ENCODE measurements at places on chromosomes 12 and 14.
A peak's percentile ranks its signal among the peaks of the same experiment; 100 is the strongest.

GRCh38 chr12:55724226-55724939, 4.2 kb downstream of the RDH5 start:
- DNase-seq = peak; percentile 76

- DNase-seq = no peak
Measured at GRCh38 chr12:56198836-56199235, 9.6 kb upstream of the SMARCC2 start.

DNA sequence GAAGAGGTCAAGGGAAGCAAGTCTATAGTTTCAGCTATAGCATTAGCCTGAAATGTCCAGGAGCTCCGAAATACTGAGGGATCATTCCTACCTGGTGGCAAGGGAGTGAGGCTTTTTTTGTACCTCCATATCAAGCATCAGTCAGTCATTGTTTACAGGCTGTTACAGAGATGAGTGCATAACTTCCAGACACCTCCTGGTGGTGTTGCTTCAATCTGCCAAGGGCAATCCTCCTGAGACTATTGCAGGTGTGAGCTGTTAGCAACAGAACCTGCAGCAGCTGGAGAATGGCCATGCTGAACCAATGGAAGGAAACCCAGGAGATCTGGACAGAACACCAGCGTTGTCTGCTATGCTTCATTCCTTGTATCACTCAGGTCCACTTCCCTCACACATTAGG, 80.0 kb upstream of the SLC8A3 start:
- DNase-seq = no peak

- DNase-seq = no peak
Measured at GRCh38 chr12:121628536-121628935, 2.2 kb downstream of the ORAI1 start.

DNA sequence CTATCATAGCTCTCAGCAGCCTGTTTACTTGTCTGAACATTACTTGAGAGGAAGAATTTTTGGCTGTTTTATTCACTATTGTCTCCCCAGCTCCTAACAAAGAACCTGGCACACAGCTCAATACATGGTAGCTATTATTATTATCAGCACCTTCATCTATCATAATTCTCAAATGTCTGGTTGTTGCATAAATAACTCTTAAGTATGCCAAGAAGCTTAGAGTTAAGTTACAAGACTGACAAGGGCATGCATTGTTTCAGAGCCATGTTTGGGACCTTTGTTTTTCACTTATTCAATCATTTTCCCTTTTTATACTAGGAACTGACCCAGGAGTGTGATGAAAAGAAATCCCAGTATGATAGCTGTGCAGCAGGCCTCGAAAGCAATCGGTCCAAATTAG, 77.5 kb upstream of the ATP2A2 start:
- no peak for DNase-seq

- DNase-seq = no peak
Measured at GRCh38 chr12:91441993-91442952, 259.7 kb upstream of the DCN start.

GRCh38 chr12:45674181-45674977, 55.1 kb upstream of the ARID2 start:
- peak; percentile 85 for DNase-seq
